ENCODE measurements at places on chromosomes 5 and 9.

DNA sequence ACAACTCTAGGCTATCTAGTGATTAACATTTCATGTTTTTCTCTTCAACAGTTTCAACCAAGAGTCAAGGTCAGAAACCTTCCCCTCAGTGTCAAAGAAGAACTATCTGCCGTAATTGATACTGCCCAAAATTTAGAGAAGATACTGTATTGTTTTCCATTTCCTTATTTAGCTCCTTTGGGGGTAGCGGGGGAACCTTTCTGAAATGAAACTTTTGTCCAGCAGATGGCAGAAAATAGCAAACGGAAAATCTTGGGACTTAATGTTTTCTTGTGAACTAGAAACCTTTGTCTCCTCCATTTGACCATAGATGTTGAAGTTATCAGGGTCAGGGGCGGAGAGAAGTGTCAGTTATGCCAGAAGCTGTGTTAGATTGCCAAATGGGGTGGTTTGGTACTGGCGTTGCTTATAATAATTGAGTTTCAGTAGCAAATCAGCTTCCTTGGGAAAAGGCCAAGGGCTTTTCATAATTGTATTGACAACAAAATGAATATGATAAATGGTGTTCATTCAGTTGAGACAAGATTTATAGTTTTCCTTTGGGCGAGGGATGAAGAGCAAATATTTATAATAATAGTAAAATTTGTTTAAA lies 101.7 kb upstream of the TLX3 start:
- peak; percentile 68 for DNase-seq

DNA sequence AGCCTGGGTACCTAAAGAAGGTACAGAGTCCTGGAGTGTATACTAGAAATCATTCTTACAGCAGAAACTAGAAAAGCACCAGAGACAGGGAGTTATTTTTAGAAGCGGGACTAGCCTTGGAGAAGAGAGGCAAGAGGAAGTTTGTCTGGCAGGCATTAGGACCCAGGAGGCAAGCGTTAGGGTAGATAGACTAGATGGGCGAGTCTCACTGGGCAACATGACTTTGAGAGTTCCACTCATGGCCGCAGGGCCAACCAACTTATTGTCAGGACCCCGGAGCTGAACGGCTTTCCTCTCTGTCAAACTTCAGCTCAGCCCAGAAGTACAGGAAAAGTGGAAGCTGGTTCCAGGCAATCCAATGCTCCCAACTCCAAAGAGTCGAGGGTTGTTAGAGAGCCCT lies 34.1 kb upstream of the NPR3 start:
- DNase-seq: peak; percentile 31

DNA sequence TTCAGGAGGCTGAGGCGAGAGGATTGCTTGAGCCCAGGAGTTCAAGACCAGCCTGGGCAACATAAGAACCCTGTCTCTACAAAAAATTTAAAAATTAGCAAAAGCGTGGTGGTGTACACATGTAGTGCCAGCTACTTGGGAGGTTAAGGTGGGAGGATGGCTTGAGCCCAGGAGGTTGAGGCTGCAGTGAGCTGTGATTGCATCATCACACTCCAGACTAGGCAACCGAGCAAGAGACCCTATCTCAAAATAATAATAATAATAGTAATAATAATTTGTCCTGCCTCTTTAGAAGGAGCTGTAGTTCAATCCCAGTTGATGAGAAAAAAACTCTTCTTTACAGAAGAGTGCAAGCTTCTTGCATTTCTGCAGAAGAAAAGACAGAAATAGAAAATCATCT lies 10.0 kb upstream of the CD74 start:
- DNase-seq: no peak

GRCh38 chr9:6443661-6444060 lies 30.7 kb downstream of the UHRF2 start:
- DNase-seq: no peak

Measured in MV-4-11 (cell line).